Activated T-helper 17 cell treated with anti-CD3 and anti-CD28 coated beads, Interleukin-2, amount 50 U/mL, for 72 hours (primary cell): ENCODE measurements at places on chromosomes 16 and 17.

DNA sequence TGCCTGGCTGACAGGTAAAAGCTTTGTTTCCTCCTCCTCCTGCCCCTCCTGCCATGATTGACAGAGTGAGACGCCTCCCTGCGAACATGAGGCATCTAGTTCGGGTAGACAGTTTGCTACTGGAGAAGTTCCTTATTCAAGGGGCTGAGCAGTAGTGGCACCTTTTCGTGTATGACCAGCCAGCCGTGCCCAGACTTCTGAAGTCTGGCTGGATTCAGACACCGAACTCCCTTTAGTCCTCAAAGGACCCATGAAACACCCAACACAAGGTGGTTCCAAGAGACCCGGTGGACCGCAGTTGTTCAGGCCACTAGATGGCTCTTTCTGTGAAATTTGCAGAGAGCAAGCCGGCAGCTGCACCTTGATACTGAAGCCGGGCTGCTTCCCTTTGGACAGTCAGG is 192.8 kb downstream of the XYLT1 start:
- no peak for ATAC-seq

DNA sequence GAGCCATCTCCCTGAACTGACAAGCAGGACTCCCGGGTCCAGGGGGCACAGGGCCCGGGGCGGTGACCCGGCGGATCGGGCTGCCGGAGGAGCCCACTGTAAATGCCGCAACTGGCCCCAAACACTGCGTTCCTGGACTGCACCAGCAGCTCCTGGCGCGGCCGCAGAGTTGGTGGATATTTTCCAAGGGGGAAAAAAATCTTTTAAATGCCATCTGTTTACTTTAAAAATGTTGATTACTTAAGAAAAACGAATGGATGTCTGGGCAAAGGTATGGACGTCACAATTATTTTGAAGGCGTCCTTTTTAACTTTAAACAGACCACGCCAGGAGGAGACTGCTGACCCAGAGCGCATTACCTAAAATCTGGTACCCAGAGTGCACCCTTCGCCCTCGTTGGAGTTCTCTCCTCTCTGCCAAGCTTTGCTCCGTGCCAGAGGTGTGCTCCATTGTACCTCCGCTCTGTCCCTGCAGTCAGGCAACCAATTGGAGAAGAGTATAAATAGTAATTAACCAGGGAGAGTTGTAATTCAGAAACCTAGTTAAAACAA is 3.4 kb downstream of the HS3ST3B1 start:
- no peak for ATAC-seq

DNA sequence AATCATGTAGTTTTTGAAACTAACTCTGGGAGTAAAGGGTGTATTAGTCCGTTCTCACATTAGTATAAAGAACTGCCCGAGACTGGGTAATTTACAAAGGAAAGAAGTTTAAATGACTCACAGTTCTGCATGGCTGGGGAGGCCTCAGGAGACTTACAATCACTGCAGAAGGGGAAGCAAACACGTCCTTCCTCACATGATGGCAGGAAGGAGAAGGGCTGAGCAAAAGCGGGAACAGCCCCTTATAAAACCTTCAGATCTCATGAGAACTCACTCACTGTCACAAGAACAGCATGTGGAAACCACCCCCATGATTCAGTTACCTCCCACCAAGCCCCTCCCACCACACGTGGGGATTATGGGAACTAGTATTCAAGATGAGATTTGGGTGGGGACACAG is 256.5 kb upstream of the TNRC6C start:
- no peak for ATAC-seq

GRCh38 chr17:82372249-82373071 is 895 bp downstream of the UTS2R start:
- no peak for ATAC-seq

DNA sequence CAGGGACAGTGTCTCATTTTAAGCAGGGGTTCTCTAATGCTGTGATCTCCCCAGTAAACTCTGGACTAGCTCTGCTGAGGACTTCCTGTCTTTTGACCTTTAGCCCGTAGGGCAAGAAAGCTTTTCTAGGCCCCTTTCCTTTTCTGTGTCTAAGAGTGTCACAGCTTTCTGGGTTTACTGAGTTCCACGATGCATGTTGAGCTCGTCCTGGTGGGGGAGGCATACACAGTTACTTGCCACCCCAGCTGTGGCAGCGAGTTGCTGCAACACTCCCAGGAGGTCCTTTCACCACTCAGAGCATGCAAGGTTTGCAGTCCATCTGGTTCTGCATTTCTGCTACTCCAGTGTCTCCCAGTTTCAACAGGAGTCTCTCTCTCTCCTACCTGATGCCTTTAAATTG is 23.7 kb downstream of the NOD2 start:
- no peak for ATAC-seq

- ATAC-seq = no peak
Measured at GRCh38 chr17:59151591-59151990, 3.4 kb downstream of the SKA2 start.

DNA sequence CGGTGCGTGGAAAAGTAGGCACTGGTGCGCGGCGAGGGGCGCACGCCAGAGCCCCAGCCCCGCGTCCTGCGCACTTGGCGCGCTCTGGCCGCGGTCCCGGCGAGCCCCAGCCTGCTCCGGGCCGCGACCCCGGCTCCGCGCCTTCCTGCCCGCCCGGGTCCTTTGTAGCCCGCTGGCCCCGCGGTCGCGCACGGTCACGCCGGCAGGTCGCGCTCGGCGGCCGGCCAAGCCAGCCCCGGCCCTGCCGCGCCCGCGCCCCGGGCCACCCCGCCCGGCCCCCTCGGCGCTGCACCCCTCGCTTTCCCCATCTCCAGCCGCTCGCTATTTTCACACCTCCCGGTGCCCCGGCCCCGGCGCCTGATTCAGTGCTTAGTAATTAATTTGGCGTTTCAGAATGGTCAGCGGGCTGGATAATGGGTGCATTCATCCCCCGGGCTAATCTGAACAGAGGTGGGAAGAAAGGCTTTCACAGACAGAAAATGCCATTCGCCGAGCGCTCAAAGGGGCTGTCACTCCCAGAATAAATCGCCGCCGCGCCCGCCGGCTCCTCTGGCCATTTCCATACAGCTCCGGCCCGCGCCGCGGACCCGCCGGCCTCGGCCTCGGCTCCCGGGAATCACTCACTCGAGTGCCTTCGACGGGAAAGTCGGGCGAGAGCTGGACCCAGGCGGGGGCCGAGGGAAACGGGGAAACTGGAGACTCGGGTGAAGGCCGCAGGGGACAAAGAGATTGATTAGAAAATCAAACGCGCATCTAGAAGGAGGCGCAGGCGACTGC is 17.8 kb upstream of the NTN1 start:
- no peak for ATAC-seq

- no peak for ATAC-seq
Measured at GRCh38 chr17:32794533-32795246, 82.2 kb downstream of the MYO1D start.

DNA sequence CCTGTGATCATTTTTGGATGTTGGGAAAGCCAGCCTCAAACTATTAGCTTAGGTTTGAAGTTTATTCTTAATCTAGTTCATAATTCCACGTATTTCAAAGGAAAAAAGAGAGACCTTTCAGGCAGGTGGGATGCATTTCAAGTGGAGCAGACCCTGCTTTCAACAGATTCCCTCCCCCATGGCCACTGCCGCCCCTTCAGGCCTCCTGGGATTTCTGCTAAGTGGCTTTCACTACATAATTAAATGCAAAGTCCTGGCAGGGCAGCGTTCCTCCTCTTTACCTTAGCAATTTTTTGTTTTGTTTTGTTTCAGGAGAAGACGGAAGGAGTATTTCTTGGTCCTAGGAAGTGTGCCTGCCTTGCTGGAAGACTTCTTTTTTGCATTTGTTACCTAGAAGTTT is 36.6 kb downstream of the MAF start:
- ATAC-seq = no peak

GRCh38 chr17:6241996-6242395 is 171.8 kb downstream of the WSCD1 start:
- no peak for ATAC-seq

GRCh38 chr16:81618661-81619060 is 160.4 kb upstream of the PLCG2 start:
- no peak for ATAC-seq

- ATAC-seq = no peak
Measured at GRCh38 chr17:72025113-72025512, 95.7 kb upstream of the SOX9 start.

GRCh38 chr17:68567035-68567434 is 34.1 kb downstream of the FAM20A start:
- ATAC-seq = no peak

- ATAC-seq = peak; percentile 66
Measured at GRCh38 chr17:72705905-72706395, 386.5 kb downstream of the SLC39A11 start.

GRCh38 chr16:17266608-17267313 is 204.0 kb downstream of the XYLT1 start:
- no peak for ATAC-seq

- no peak for ATAC-seq
Measured at GRCh38 chr16:50136399-50136798, 16.7 kb upstream of the TENT4B start.

GRCh38 chr17:36475346-36475970 is 11.0 kb upstream of the ZNHIT3 start:
- no peak for ATAC-seq

DNA sequence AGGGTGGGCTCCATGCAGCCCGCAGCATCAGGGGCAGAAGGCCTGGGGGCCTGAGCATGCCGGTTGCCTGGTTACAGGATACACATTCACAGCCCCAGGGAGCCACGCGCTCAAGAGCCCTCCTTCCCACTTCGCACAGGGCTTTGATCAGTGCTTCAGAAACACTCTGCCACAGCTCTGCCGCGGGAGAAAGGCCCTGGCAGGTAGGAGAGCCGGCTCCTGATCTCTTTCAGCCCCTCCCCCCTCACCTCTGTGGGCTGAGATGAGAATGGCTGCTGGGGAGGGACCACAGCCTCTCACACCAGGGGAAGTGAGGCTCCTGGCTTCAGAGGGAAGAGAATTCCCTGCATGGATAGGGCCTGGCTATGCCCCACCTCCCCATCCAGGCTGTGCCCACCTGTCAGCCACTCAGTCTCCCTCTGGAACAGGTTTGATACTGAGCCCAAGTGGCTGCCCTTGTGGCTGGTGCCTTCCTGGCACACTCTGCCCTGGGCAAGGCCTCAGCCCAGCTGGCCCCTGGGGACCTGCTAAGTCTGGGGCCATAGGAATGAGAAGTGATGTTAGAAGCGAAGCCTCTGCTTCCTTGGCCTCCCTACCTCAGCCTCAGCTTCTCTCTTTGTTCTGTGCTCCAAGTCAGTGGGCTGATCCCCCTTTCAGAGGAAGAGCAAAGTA is 8.6 kb downstream of the DOK4 start:
- ATAC-seq = no peak

GRCh38 chr16:7271486-7271885 is 61.2 kb upstream of the RBFOX1 start:
- no peak for ATAC-seq

DNA sequence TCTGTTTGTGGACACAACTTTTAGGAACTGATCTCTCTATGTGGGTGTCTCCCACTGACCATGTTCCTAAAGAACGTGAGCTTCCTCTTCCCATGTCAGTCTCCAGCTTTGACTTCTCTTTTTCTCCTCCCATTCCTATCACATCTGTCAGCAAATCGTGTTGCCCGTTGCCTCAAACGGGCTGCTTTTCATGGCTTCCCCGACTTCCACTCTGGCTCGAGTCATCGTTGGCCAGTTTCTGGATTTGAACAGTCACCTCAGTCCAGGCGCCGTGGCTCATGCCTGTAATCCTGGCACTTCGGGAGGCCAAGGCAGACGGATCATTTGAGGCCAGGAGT is 5.4 kb downstream of the ABCC1 start:
- no peak for ATAC-seq

DNA sequence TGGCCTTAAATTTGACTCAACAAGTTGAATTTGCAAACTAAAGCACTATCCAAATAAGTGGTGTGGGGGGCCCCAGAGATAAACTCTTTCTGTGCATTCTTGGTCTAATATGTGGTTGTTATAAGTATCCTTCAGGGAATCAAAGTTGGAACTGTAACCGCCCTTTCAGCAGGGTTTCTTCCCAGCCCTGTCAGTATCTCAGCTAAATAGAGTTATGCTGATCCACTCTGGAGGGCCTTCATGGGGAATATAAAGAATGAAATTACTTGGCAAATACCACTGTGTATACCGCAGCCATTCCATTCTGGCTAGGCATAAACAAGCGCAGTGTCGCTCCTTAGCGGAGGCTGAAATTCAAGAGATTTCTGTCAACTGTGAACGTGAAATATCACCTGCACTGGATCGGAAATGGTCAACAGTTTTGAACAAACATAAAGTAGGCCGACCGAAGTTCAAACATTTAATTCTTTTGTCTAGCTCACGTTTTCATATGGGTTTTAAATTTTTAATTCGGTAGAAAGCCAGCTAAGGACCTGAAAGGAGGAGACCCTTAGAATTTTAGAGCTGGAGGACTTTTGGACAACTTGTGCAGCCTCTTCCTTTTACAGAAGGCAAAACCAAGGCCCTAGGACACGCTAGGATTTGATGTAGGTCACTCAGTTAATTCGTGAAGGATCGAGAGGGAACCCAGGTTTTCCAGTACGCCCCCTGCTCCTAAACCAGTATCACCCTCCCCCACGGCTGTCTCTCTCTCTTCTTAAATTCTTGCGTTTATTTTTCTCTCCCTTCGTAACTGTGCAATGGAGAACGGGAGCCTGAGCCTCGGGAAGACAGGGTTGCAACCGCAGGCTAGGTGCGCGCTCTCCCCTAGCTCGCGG is 74.7 kb downstream of the CHD9 start:
- ATAC-seq = no peak

- no peak for ATAC-seq
Measured at GRCh38 chr16:47815655-47816054, 340.1 kb downstream of the ABCC12 start.

DNA sequence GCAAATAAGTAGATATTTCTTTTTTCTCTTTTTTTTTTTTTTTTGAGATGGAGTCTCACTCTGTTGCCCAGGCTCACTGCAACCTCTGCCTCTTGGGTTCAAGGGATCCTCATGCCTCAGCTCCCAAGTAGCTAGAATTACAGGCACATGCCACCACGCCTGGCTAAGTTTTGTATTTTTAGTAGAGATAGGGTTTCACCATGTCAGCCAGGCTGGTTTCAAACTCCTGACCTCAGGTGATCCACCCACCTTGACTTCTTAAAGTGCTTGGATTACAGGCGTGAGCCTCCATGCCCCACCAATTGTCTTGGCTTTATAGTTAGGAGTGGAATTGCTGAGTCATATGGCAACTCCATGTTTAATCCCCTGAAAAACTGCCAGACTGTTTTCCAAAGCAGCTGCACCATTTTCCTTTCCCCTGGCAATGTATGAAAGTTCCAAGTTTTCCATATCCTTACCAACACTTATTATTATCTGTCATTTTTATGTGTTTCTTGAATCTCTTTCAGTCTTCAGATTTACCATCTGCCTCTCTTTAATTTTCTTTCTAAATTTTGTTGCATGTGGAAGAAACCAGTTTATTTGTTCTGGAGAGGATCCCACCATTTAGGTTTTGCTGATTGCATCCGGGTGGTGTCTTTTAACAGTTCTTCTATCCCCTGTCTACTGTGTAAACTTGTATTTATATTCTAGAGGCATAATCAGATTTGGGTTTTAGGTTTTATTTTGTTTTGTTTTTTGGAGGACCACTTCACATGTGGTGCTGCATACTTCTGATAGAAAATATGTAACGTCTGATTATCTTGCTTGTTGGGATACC is 9.9 kb upstream of the CES3 start:
- no peak for ATAC-seq
